Esophagus squamous epithelium (tissue), 5 donors: ENCODE measurements at places on chromosomes 3 and 15.

- DNase-seq: no peak
Observed at GRCh38 chr3:146865175-146865755, 260.1 kb upstream of the PLSCR5 start.

- no peak for DNase-seq
Observed at GRCh38 chr3:50133283-50133615, 21.9 kb upstream of the SEMA3F start.

GRCh38 chr3:155330370-155330769, 36.9 kb upstream of the STRIT1 start:
- no peak for DNase-seq

GRCh38 chr3:112627419-112627818, 13.5 kb downstream of the CCDC80 start:
- no peak for DNase-seq

DNA sequence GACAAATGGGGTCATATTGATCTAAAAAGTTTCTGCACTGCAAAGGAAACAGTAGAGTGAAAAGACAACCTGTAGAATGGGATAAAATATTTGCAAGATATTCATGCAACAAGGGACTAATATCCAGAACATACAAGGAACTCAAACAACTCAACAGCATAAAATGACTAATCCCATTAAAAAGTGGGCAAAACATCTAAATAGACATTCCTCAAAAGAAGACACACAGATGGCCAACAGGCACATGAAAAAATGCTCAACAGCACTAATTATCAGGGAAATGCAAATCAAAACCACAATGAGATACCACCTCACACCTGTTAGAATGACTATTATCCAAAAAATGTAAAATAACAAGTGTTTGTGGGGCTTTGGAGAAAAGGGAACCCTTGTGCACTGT, 8.8 kb downstream of the SLC12A8 start:
- no peak for DNase-seq

GRCh38 chr15:84992157-84992944, 10.7 kb downstream of the PDE8A start:
- DNase-seq: no peak

- DNase-seq: no peak
Observed at GRCh38 chr3:40047406-40047805, 238.0 kb downstream of the MYRIP start.

DNA sequence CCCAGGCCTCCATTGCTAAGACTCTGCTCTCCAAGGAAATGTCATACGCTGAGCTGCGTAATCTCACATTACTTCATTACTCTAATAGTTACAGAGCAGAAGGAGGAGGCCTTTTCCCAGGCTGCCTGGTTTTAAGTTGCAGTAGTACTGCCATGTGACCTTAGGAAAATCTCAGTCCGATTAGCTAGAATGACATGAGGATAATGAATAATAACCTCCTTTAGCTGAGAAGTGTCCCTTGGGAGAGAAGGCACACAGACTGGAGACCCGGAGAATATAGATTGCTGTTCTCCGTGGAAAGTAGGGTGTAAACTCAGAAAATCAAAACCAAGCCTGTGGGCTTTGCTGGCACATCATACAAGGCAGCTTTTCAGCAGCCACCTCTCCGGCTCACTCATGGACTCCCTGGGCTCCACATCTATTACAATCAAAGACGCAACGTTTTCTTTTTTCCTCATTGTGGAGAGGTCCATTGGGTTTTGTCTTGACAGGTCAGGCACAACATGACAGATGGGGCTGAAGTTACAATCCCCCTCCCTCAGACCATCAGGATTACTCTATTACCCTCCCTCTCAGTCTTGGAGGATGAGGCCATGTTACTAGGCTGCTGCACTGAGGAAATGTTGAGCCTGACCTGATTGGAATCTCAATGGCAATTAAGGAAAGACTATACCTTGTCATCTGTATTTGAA, 134.8 kb upstream of the MB21D2 start:
- no peak for DNase-seq

DNA sequence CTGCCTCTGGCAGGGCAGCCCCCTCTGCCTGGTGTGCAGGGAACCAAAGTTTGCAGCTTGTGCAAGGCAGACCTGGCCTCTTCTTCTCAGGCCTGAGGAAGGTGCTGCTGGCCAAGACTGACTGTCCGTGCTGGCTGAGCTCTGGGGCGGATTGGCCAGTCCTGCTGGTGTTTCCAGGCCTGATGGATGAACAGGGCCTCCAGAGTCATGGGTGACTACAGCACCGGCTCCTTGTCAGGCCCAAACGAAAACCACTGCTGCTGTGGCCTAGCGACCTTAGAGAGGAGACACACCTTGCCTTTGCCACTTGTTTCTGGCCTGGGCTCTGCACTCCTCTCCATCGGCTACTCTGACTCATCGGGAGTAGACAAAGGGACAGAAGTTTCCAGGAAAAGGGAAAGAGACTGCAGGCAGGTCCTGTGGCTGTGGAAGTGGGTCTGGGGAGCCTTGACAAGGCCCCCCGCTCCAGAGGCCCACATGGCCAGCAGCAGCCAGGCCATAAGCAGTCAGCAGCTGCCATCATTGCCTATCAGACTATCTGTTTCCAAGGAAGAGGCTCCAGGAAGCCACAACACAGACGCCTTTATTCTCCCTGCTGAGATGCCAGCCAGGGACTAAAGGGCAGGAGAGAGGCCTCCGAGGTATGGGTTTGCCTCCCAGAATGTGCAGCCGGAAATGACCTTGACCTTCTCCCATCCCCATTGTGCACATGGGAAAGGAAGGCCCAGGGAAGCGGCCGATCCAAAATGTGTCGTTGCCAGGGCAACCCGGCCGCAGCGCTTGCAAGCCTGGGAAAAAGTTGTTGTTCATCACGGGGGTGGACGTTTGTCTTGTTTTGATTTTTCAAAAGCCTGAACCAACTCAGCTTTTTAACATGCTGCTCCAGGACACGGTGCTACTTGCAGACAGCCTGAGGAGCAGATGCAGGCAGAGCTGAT, 160.5 kb downstream of the CHSY1 start:
- DNase-seq: no peak

GRCh38 chr15:72474466-72474911, 359 bp downstream of the ARIH1 start:
- DNase-seq: no peak

DNA sequence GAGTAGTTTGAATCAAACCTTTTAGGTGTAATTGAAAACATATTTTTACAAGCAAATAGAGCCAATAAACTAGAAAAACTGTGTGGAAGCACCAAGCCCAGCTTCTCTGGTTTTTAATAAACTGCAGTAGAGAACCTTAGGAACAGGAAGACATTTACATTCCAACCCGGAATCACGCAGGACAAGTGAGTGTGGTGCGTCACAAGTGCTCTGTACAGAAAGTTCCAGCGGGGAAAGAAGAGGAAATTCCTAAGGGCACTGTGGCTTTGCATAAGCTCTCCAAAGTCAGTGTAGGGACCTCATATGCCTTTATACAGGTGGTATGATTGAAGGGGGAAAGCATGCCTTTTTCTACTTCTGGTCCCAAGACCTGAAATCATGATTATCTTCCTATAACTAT, 21.6 kb downstream of the COL8A1 start:
- DNase-seq: no peak

DNA sequence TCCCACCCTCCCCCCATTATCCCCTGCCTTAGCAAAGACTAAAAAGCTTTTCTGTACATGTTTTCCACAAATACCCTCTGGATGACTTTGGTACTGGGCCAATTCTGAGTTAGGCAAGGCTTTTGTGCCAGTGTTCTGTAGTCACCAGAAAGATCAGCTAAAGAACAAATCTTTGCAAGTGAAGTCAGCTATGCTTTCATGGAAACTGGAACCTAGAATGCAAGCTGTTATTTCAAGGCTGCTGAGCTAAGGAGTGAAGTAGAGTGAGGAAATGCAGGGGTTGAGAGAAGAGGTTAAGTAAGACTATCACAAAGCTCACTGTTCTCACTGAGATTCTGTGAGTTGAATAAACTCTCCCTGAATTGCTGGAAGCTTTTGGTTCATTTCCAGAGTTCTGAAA, 107.8 kb upstream of the CNTN3 start:
- no peak for DNase-seq

DNA sequence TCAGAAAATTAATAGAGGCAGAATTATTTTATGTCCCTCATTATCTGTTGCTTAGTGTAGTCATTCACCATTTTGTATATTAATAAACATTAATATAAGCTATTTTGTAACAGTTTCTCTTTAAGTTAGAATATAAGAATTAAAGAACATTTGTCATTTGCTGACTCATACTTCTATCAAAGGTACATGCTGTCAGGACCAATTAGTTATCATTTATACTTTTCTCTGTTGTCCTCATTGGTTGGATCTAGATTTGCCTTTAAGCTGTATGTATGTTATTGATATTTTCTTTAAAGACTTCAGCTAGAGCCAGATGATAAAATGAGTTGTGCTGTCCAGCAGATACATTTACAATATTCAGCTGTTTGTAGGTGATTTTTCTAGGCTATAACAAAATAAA, 168.4 kb upstream of the MLF1 start:
- DNase-seq: no peak

DNA sequence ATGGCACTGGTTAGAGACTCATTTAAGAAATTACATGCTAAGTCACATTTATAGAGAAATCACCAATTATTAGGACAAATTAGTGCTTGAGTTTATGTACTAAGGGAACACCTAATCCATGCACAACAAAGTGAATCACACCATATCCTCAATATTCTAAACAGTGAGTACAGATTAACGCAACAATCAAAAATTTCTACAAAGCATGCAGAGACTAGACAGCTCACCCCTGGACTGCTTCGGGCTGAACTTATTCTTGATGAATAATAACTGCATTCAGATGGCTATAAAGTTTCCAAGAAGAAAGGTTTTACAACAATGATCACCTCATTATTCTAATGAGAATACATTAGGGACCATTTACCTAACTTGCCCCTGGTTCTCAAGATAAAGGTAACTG, 66.5 kb downstream of the LRRFIP2 start:
- DNase-seq: no peak
